ENCODE measurements at places on chromosomes 7 and 10.

DNA sequence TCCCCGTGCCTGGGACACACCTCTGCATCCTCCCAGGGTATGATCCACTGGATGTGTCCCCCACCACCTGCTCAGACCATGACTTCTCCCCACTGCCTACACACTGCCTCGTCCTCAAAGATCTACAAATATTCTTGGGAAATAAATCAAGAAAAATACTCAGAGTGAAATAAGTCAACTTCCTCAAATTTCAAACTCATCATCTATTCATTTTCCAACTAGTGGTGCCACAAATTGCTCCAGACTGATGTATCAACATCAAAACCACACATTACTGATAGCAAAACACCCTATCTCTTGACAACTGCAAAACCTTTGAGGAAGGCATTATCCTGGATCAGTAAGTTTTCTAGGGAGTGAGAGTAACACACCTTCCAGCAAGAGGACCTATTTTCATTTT is 87.7 kb downstream of the GRB10 start:
- DNase-seq: peak; percentile 18

DNA sequence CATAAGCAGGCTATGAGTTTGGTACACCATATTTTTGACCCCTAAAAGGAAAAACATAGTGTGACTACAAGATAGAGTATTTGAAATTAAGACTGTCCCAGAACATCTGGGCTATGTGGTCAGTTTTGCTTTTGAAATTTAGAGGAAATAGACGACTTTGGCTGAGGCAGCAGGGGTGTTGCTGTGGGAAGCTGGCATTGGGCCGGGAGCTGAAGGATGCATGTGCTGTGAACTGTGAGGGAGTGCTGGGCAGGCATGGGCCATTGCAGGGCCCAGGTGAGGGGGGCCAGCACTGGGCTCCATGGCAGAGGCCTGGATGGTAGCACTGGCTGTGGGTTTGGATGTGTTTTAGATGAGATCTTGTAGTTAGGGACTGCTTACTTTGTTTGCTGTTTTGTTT is 168.3 kb downstream of the BMPER start:
- DNase-seq: no peak

GRCh38 chr7:83617858-83618257 is 31.1 kb downstream of the SEMA3E start:
- DNase-seq: no peak

DNA sequence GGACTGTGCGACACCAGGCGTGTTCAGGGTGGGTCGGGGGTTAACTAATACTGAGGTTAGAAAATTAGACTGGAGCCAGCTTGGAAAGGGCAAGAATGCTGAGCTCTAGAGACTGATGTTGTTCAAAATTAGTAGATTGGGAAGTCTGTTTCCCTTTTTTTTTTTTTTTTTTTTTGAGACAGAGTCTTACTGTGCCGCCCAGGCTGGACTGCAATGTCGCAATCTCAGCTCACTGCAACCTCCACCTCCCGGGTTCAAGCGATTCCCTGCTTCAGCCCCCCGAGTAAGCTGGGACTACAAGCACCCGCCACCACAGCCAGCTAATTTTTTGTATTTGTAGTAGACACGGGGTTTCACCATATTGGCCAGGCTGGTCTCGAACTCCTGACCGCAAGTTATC is 2.7 kb upstream of the CPVL start:
- DNase-seq: peak; percentile 44

DNA sequence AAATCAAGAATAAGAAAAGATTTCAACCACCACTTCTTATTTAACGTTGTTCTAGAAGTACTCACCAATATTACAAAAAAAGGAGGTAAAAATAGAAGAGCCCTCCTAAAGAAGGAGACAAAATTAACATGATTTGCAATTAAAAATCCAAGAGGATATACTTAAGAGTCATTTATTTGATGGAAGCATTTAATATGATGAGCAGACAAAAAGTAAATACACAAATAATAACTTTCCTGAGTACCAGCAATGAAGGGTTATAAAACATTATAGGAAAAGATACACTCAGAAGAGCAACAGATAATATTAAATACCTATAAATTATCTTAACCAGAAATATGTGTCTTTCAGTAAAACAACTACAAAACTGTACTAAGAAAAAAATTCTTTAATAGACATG is 106.9 kb upstream of the STK17A start:
- no peak for DNase-seq

DNA sequence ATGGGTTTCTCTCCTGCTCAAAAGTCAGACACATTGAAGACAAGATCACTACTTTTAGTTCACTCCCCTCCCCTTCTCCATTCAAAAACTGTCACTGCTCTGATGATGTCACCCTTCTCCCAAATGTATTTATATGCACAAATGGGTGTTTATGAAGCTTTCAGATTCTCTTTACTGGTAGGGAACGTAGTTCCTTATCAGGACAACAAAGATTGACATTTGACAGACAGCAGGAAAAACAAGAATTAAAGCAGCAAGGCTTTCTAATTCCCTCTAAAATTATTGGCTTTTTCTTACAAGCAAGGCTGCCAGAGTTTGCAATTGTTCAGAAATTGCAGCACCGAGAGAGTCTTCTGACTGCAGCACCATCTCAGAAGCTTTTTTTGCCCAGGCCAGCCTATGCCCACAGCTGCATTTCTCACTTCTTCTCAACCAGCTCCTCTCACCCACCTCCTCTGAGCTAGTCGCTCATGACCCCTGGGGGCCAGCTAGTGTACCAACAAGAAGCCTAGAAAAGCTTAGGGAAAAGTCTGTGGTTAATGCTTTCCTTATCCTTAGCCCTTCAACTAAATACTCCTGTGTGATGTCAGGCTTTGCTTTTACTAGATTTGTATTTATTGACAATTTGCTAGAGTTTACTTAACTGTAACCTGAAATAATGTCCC is 265.1 kb downstream of the HTR7 start:
- DNase-seq: peak; percentile 28

DNA sequence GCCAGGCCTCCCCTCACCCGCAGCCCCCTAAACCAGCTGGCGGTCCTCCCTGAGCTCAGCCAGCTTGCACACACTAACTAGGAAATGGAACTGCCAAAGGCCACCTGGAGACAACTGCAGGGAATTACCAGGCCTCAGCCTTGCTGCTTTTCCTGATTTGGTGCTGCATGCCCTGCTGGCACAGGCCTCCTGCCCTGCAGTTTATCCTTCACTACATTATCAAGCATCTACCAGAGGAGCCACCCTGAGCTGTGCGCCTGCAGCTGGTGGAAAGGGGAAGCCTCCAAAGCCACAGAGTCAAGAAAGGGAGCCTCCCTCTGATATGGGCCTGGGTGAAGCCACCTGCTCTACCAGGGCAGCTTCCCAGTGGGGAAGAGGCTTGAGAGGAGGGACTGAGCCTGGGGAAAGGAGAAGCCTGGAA is 139.8 kb downstream of the GRID1 start:
- DNase-seq: no peak

- DNase-seq: peak; percentile 22
Observed at GRCh38 chr10:104139221-104139620, 17.2 kb downstream of the SFR1 start.

DNA sequence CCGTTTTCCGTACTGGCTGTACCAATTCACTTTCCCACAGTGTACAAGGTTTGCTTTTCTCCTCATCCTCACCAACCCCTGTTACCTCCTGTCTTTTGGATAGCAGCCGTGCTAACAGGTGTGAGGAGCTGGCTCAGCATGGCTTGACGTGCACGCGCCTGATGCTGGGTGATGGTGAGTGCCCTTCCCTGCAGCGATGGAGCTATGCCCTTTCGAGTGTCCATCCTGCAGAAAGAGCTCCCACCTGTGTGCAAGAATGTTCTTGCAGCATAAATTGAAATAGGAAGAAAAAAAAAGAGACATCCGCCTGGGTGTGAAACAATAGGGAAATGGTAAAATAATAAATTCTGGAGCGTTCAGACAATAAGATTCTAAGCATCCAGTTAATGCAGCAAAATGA is 9.5 kb upstream of the UBE3C start:
- DNase-seq: no peak

DNA sequence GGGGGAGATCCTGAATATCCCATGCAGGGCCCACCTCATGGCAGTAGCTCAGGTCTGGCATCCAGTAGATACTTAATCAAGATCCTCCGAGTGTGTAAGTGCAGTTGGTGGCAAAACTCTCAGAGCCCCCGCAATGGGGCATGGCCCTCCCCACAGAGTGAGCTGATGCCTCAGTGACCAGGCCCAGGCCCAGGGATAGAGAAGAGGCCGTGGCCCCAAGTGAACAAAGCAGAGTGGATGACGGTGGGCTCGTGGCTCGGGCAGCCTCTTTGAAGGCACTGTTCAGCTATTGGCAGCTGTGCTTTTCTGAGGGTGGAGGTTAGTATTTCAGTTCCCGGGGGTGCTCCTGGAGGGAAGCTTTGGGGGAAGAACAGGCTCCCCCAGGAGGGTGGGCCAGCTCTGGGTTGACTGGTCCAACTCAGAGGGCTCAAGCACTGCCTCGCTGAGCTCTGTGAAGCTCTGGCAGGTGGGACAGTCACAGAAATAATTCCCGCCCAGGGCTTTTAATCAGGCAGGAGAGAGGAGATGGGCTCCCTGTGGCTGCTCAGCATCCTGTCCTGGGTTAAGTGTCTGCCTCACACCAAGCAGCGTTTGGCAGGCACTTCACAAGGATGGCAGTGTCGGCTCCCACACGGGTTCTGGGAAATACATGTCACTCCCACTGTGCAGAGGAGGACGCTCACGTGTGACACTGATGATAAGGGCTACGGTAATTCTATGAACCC is 583.6 kb downstream of the TCERG1L start:
- DNase-seq: no peak

GRCh38 chr7:112665709-112666108 is 124.5 kb downstream of the TMEM168 start:
- DNase-seq: no peak

GRCh38 chr7:131606346-131607290 is 50.2 kb upstream of the PODXL start:
- no peak for DNase-seq

- DNase-seq: no peak
Observed at GRCh38 chr10:75286901-75287300, 51.1 kb upstream of the COMTD1 start.

- no peak for DNase-seq
Observed at GRCh38 chr7:131255242-131255641, 72.4 kb upstream of the MKLN1 start.

GRCh38 chr10:108597031-108597430 is 1326.3 kb downstream of the XPNPEP1 start:
- DNase-seq: no peak

- DNase-seq: no peak
Observed at GRCh38 chr7:116311816-116312471, 101.6 kb downstream of the TES start.

DNA sequence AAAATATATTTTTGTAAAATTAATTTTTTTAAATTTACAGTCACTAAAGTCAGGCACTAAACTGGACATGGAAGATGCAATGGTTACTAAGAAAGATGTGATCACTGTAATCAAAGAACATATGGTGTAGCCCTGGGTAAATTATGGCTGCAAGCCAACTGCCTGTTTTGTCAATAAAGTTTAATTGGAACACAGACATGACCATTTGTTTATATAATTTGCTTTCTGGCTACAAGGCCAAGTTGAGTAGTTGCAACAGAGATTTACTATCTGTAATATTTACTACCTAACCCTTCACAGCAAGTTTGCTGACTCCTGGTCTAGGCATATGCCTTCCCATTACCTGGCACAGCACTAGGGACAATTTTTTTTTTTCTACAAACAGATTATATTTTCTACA is 448.9 kb downstream of the ADRA2A start:
- no peak for DNase-seq

DNA sequence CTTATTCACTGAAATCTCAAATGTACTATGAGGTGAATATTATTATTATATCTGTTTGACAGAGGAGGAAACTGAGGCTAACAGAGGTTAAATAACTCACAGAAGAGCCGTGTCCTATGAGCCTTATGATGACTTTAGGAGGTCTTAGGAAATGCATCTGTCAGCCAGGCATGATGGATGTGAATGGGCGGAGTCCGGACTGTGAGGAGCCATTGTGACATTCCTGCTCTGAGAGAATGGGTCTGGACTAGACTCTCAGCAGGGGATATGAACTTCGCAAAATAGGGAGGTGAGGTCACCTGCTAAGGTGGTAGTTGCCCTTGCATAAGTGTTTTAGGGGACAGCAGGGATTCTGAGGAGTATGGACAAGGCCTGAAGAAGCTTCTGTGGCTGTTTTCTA is 153.6 kb downstream of the TMEM178B start:
- no peak for DNase-seq

- DNase-seq: no peak
Observed at GRCh38 chr10:110841767-110842267, 29.9 kb upstream of the PDCD4 start.

- DNase-seq: peak; percentile 92
Observed at GRCh38 chr10:79250259-79250658, 97.0 kb upstream of the PPIF start.

DNA sequence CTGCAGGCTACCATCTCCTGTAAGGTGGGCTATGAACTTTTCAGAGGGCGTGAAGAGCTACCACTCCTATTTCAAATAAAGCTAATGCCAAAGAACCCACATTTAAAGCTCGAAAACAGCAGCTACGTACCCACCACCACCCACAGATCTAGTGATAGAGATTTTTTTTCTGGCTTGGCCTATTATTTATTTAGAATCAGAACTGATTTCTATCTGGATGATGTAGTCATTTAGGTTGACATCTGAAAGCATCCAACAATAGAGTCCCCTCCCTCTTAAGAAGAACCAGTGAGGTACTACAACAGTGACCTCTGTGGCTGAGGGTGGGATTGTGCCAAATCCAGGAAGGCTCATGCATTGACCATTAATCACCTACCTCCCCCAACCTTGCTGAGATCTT is 113.8 kb upstream of the ADO start:
- no peak for DNase-seq

DNA sequence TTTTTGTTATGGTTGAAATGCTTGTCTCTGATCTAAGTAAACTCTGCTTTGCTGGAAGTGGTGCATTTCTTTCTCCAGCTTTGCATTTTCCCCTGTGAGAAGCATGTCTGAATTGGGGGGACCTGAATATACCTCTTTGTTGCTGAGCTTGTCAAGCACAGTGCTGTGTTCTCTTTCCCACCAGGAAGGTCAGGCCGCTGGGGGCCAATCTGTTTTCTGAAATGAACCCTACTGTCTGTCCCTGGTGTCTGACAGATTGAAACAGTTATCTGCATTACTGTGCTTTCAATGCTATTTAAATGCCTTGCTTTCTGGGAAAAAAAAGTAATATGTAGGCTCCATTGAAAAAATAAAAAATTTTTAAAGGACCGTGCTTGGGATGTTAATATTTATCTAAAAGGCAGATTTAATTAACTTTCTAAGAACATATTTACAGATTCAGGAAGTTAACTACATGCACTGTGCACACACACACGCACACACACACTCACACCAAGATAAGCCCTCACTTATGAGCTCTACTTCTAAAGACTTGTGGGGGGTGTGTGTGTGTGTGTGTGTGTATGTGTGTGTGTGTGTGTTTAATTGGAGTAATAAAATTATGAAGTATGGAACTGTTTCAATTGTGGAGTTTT is 127.0 kb upstream of the FZD1 start:
- no peak for DNase-seq

- DNase-seq: peak; percentile 60
Observed at GRCh38 chr7:115410434-115410820, 488.5 kb downstream of the MDFIC start.

Data from suppressor macrophage treated with lipopolysaccharide for 1 hour (primary cell).